ENCODE measurements at places on chromosomes 3 and 15.
A peak's percentile ranks its signal among the peaks of the same experiment; 100 is the strongest.

GRCh38 chr3:13579063-13579462 lies 30.1 kb downstream of the FBLN2 start:
- DNase-seq = no peak

- DNase-seq = no peak
Measured at GRCh38 chr15:49343546-49343945, 79.5 kb upstream of the FGF7 start.

- DNase-seq = no peak
Measured at GRCh38 chr15:46442184-46442583, 807.4 kb downstream of the SQOR start.

DNA sequence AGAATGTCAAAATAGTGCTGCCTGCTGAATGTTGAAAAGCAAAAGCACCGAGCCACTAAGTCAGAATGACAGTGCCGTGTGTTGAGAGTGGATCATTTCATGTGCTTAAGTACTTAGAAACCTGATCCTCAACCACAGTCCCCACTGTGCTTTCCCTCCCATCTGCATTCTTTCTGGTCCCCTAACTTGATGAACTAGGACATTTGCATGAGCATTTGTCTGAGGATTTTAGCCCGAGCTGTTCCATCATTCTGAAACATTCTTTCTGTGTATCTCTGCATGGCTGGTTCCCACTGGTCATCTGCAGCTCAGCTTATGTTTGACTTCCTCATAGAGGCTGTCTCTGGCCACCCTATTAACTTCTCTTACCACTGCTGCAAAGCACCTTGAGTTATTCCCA lies 42.0 kb downstream of the SST start:
- DNase-seq = no peak

GRCh38 chr3:195908694-195909581 lies 587 bp upstream of the TNK2 start:
- no peak for DNase-seq

GRCh38 chr3:83890039-83890762 lies 1068.6 kb upstream of the CADM2 start:
- DNase-seq = no peak

DNA sequence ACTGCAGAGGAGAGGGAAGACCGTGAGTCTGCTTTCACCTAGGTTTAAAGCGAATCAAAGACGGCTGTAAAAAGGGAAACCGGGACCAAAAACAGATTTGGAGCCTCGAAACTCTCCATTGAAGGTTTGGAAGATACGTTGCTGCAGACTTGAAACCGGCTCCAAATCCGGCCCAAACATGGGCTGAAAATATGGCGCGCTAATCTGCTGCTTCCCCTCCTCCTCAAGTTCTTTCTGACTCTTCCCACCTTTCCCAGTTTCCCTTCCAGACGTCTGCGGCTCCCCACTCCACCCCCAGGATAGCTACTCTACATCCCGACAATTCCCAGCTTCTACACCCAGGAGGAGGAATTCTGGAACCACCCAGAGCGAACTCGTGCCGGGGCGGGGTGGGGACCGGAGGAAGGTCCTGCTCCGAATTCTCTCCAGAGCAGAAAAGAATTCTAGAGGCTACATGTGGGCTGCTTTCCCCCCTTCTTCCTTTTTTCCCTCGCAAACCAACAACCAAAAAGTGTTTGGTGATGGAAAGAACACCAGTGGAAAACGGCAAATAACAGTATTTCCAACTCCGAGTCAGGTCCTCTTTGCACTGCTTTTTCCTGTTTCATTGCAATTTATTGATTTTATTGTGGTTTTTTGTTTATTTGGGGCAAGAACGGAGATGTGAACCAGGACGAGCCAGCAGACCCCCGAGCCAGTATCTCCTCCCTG lies 8.5 kb downstream of the EOMES start:
- DNase-seq = no peak

- DNase-seq = no peak
Measured at GRCh38 chr3:129890891-129891290, 2.6 kb downstream of the TMCC1 start.

GRCh38 chr3:178907081-178907480 lies 164.5 kb downstream of the ZMAT3 start:
- no peak for DNase-seq

- DNase-seq = no peak
Measured at GRCh38 chr3:183074261-183074660, 25.0 kb downstream of the MCCC1 start.

- DNase-seq = no peak
Measured at GRCh38 chr3:64932666-64933342, 245.0 kb upstream of the ADAMTS9 start.

- no peak for DNase-seq
Measured at GRCh38 chr3:105927741-105928140, 58.9 kb upstream of the CBLB start.

- DNase-seq = no peak
Measured at GRCh38 chr3:147712357-147712756, 303.2 kb downstream of the ZIC1 start.

DNA sequence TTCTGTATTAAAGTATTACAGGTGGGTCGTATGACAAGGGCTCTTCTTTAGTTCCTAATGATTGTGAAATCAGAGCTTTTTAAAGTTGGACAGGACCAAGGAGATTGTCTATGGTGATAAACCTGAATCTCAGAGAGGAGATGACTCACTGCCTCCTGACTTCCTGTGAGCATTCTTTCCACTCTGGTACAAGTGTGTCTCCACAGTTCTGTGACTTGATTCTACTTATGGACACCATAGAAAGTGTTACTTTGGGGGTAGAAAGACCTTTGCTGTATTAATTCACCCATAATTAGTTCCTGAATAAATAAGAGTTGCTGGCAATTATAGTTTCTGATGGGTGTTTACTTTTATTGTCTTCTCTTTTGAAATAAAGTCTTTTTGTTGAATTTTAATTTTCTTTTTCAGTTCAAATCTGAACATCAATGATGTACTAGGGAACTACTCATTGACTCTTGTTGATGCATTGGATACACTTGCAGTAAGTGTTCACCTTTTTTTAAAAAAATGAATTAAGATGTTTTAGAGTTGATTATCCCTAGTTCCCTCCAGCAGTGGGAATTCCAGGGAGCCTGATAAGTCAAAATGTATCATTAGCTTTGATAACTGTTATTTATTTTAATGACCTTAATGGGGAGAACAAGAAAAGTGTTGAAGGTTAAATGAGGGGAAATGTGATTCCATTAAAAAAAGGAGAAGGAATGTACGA lies 7.4 kb downstream of the EDEM1 start:
- no peak for DNase-seq

DNA sequence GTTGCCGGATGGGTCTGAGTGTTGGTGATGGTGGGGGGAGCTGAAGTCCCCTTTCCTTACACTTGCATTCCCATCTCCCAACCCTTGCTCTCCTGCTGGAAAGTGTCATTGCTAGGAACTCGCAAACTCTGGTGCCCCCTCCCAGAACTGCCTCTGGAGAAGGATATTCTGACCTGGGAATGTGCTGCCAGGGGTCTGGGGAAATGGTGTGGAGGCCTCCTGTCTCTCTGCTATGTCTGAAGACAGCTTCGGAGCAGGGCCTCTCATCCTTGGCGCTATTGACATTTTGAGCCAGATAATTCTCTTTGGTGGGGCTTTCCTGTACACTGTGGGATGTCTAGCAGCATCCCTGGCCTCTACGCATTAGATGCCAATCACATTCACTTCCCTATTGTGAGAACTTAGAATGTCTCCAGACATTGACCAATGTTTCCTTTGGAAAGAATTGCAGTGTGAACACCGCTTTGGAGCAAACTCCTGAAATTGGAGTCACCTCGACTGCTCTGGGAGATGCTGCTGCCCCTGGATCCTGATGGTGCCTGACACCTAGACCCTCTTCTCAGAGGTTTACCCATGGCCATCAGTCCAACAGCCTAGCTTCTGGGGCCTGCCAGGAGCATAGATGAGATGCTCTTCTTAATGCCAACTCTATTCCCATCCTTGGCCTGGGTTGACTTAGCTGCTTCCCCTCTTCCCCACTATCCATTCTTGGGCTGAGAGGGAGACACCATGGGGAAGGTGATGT lies 2.2 kb upstream of the KY start:
- no peak for DNase-seq

GRCh38 chr15:57537072-57537471 lies 54.6 kb upstream of the MYZAP start:
- DNase-seq = no peak

- no peak for DNase-seq
Measured at GRCh38 chr3:122562923-122563716, 980 bp downstream of the PARP9 start.

DNA sequence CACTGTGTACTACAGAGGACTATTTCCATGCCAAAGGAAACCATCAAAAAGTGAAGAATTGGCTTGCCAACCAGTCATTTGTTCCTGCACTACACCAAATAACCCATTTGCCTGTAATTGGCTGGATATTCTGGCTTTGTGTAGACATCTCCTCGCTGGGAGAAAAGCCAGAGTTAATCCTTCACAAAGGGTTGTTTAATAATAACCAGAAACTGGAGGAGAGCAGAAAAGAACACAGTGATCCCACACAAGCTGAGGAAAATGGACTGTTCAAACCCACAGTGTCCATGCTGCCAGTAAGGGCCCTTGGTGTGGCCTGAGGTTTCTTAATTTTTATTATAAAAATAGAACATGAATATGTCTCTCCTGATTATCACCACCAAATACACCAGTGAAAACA lies 294.0 kb downstream of the RORA start:
- no peak for DNase-seq

- no peak for DNase-seq
Measured at GRCh38 chr3:76651784-76652183, 388.1 kb upstream of the ROBO2 start.

- no peak for DNase-seq
Measured at GRCh38 chr3:177934001-177934891, 602.0 kb upstream of the KCNMB2 start.

- no peak for DNase-seq
Measured at GRCh38 chr3:4030624-4031023, 231.4 kb downstream of the LRRN1 start.

DNA sequence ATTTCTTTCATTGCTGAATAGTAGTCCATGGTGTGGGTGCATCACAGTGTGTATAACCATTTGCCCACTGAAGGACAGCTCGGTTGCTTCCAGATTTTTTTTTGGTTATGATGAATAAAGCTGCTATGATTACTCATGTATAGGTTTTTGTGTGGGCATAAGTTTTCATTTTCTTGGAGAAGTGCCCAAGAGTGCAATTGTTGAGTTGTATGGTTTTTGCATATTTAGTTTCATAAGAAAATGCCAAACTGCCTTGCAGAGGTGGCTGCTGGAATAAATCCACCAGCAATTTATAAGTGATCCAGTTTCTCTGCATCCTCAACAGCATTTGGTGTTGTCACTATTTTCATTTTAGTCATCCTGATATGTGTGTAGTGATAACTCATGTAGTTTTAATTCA lies 8.4 kb upstream of the SPESP1 start:
- DNase-seq = no peak

- DNase-seq = no peak
Measured at GRCh38 chr3:194612221-194612620, 21.0 kb downstream of the TMEM44 start.

DNA sequence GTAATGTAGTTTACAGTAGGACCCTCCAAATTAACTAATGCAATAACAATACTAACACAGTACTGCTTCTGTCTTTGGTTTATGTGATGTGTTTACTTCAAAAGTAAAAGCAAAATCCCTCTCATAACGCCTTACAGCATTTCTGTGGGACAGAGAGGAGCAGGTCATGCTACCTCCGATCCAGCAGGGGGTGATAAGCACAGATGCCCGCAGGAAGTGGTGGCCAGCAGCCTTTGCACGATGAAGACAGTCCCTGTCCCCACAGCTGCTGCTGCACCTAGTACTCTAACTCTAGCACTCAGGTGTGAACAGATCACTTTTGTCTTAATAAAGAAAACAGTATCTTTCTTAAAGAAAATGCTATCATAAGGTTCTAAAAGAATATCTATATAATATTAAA lies 38.3 kb downstream of the ANO10 start:
- no peak for DNase-seq

DNA sequence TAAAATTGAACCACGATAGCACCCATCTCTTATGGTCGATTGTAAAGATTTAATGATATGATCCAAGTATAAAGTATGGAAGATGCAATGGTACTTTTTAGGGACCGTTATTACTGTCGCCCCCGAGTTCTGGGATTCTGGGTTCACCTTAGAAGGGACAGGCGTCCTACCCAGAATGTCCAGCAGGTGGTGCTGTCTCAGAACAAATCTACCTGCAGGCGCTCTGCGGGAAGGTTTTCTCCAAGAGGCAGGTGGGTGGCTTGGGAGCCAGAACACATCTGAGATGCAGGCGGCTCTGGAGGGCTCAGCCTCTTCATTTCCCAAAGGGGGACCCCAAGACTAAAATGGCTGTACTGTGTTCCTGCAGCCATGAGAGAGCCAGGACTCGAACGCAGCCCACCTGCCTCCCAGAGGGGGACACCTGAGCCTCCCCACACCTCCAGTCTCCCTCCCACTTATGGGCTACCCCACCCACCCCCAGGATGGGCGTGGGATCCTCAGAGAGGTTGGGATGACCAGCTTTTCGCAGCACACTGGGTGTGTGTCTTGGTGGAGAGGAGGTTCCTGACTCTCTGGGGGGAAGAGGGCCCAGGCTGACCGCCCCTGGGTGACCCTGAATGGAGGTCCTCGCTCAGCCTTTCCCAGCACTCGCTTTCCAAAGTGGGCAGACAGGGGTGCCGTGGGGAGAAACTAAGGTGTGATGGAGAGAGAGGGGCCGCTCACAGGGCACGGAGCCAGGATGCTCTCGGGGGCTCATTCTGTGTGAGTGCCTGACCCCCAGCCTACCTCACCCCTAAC lies 28.1 kb upstream of the CORO2B start:
- peak; percentile 57 for DNase-seq

GRCh38 chr3:108391917-108392593 lies 95.7 kb downstream of the HHLA2 start:
- DNase-seq = no peak

DNA sequence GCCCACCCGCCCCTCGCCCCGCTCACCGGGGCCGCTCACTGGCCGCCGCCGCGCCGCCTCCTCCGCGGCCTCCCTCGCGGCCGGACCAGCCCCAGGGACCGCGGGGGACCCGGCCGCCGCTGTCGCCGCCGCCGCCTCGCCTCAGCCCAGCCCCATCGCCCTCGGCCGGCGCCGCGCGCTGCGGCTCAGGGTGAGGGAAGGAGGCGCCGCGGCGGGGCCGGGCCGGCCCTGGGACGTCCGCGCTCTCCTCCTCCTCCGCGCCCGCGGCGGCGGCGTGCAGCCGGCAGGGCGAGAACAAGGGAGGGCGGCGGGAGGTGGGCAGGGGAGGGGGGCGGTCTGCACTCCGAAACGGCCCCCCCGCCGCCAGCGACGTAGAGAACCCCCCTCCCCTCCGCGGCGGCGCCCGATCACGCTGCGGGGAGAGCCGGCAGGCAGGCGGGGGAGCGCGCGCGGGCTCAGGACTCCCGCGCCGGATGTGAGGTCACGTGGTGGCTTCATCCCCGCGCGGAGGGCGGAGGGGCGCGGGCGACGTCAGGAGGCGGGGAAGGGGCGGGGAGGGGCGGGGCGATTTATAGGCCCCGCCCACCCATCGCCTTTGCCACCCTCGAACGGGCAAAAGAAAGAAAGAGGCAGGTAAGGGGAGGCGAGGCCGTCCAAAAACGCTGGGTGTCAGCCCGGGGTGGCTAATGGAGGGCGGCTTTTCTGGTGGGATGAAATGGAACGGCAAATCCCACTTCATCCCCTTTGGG lies at the start of gene ATP13A3:
Gene ATP13A3 (minus strand): TSS at position 463 of the 749 bp plus-strand sequence. CDS start 24,812 bp downstream, outside the sequence.
- DNase-seq = peak; percentile 85

Data from activated T-cell treated with anti-CD3 and anti-CD28 coated beads for 24 hours (primary cell).